ENCODE measurements at places on chromosomes 4 and X. TPM values are rescaled to one million over a fixed set of nuclear protein-coding genes. Genes with fewer than 3 reads are reported as not detected.

GPR119 gene
- total RNA-seq, result not detected

RAB9B gene
- total RNA-seq, result 2.2 TPM

F11 gene
- not detected for total RNA-seq

LIMCH1 gene
- 9.8 TPM for total RNA-seq

OTUD6A gene
- not detected for total RNA-seq

SPANXD gene
- not detected for total RNA-seq

POU3F4 gene
- not detected for total RNA-seq

PCDH19 gene
- 3.4 TPM for total RNA-seq

CHST7 gene
- total RNA-seq, result 5.6 TPM

KLB gene
- not detected for total RNA-seq

FGFR3 gene
- total RNA-seq, result 17.0 TPM

MGARP gene
- 2.5 TPM for total RNA-seq

ZNF711 gene
- 34.7 TPM for total RNA-seq

SPANXB1 gene
- not detected for total RNA-seq

USP38 gene
- 10.4 TPM for total RNA-seq

ZCCHC12 gene
- not detected for total RNA-seq

HSFX1 gene
- 0.59 TPM for total RNA-seq

GUCY1A1 gene
- 2.5 TPM for total RNA-seq

ASB12 gene
- total RNA-seq, result not detected

RXFP1 gene
- not detected for total RNA-seq

LEF1 gene
- 19.4 TPM for total RNA-seq

CT45A10 gene
- not detected for total RNA-seq

CYTL1 gene
- 1.1 TPM for total RNA-seq

XG gene
- not detected for total RNA-seq

PARM1 gene
- 1.6 TPM for total RNA-seq

TECRL gene
- total RNA-seq, result not detected

CENPVL1 gene
- 2.0 TPM for total RNA-seq

SLC6A14 gene
- not detected for total RNA-seq

GPR173 gene
- total RNA-seq, result 6.3 TPM

HMGN5 gene
- 1.9 TPM for total RNA-seq

MAML3 gene
- total RNA-seq, result 13.5 TPM

NPNT gene
- total RNA-seq, result 0.22 TPM

OR13H1 gene
- not detected for total RNA-seq

LDB2 gene
- 24.3 TPM for total RNA-seq

MAMLD1 gene
- total RNA-seq, result 0.25 TPM

ARX gene
- 5.3 TPM for total RNA-seq

All from neural progenitor cell (in vitro differentiated cells).